ENCODE measurements at places on chromosomes 5 and 9.

DNA sequence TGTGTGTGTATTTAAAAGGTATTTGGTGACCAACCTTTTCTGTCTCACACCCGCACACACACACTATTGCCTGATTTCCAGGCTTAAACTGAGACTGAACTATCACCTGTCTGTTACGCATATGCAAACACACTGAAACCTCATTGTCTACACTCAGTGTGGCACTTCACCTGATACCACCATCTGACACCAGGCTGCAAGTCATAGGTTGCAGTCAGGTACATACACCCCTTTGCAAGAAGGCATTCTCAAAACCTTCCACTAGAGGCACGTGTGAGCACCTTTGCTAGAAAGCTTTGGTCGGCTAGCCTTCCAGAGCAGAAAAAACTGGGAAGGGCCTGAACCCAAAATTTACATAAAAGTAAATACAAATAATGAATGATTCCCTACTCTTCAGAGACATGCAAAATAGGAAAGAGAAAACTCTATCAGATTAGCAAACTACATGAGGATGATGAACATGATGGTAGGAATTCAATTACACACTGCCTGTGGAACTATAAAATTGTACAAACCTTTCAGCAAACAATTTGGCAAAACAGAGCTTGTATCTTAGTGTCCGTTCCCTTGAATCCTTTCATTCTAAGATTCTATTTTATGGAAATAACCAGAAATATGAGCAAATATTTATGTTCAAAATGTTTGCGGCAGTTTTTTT is 5.9 kb upstream of the FOXD1 start:
- peak; percentile 77 for DNase-seq

- no peak for DNase-seq
Measured at GRCh38 chr9:83981126-83981871, 694 bp downstream of the RMI1 start.

DNA sequence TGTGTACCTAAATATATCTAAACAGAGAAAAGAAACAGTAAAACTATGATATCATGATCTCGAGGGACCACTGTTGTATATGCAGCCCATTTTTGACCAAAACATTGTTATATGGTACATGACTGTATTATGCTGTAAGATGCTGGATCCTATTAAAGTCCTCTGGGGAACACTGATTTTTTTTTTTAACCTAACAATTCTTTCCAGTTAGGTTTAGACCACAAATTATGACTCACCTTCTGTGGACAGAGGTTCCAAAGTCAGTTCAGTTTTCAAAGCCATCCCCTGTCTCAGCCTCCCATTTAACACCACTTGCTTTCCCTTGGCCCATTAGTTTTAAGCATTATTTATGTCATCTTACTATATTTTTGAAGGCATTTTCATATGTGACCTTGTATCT is 27.1 kb downstream of the TRMO start:
- peak; percentile 41 for DNase-seq

DNA sequence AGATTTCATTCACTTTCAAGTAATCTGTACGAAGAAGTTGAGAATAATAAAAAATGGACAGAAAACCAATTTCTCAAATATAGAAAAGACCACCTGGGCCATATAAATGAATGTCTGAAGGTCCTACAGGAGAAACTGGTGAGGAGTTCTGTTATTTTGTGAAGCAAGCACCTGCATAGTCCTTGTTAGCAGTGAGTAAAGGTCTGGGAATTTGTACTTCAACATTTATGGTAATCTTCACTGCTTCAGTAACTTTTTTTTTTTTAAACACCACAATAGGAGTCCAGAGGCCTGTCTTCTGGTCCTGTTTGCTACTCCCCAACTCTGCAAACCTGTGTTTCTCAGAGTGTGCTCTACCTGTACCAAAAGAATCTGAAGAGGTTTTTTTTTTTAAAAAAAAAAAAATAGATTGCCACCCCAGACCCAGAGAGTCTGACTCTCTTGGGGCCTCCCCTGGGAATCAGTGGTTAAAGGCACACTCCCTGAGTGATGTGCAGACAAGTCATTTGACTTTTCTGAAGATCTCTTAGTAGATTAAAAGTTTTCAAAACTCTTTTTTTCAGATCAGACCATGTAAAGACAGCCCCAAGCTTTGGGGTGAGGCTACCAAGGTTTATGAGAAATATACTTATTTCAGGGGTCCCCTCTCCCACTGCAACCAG is 55.5 kb downstream of the FAM81B start:
- peak; percentile 95 for DNase-seq

DNA sequence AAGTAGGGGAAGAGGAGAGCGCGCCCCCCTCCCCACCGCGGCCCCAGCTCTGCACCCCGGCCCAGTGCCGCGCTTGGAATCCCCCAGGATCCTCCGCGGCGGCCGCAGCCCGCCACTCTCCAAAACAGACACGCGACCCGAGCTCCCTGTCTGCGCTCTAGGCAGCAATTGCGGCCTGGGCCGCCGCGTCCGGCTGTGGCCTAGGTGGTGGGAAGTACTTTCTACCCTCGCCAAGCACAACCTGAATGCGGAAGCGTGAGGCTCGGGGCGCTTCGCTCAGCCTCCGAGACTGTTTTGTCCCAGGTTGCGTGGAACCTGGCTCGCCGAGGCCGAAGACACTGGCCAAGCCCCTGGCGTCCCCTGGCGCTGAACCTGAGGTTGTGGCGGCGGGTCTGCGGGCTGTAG is 3.3 kb upstream of the FOXB2 start:
- no peak for DNase-seq

GRCh38 chr5:122099060-122099790 is 21.2 kb upstream of the LOX start:
- peak; percentile 85 for DNase-seq

GRCh38 chr5:60229691-60230185 is 336.2 kb upstream of the PDE4D start:
- peak; percentile 4 for DNase-seq

- no peak for DNase-seq
Measured at GRCh38 chr5:140371356-140372151, 11.6 kb downstream of the SLC4A9 start.

- no peak for DNase-seq
Measured at GRCh38 chr9:134494273-134494815, 147.3 kb upstream of the COL5A1 start.

GRCh38 chr9:128505414-128505765 is 871 bp downstream of the GLE1 start:
- DNase-seq, result no peak

- no peak for DNase-seq
Measured at GRCh38 chr5:176180781-176181180, 57.4 kb upstream of the SIMC1 start.

- DNase-seq, result no peak
Measured at GRCh38 chr5:84869675-84870074, 485.0 kb upstream of the EDIL3 start.

DNA sequence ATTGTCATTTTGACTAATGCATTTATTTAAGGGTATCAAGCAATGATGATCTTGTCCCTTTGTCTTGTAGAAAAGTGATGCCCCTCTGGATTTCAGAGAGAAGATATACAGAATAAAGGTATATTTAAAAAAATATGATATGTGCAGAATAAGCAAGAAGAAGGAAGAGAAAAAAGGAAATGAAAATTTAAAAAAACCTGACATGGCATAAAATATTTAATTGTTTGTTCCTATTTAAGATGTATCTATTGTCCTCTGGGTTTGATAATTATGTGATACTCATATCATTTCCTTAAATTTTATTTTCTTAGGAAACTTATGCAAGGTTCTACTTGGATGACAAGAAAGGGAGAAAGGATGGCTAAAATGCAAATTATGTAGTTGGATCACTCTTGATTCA is 983.7 kb upstream of the CDH6 start:
- DNase-seq, result no peak

- peak; percentile 31 for DNase-seq
Measured at GRCh38 chr5:112004867-112005622, 248.1 kb upstream of the NREP start.

Data from renal cortical epithelial cell (primary cell).